ENCODE measurements at places on chromosomes 6 and 20.
A peak's percentile ranks its signal among the peaks of the same experiment; 100 is the strongest.

DNA sequence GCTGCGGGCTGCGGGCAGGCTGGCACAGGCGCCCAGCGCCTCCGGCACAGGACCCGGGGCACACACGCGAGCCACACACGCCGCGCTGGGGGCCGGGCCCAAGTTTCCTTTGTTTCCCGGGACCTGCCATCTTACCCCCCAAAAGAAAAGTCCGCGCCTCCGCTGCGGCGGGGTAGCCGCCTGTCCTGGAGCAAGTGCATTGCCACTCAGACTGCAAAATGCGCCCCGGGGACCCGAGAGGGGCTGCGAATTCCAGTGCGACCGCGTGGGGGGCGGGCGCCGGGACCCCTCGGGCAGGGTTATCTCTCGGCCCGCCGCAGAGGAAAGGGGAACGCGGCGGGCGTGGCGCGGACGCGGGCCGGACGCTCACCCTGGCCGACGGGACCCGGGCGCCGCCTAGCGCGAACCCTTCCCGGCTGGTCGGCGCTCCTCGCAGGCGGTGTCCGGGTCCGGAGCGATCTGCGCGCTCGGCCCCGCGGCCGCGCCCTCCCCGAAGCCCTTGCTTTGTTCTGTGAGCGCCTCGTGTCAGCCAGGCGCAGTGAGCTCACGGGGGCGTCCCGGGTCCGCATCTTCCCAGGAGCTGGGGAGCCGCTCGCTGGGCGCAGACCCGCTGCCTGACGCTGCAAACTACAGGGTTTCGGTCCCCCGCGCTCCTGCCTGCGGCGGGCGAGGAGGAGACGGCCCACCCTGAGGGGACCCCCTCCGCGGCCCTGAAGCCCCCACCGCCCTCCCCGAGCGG, 639 bp upstream of the CD24 start:
- DNase-seq: no peak

DNA sequence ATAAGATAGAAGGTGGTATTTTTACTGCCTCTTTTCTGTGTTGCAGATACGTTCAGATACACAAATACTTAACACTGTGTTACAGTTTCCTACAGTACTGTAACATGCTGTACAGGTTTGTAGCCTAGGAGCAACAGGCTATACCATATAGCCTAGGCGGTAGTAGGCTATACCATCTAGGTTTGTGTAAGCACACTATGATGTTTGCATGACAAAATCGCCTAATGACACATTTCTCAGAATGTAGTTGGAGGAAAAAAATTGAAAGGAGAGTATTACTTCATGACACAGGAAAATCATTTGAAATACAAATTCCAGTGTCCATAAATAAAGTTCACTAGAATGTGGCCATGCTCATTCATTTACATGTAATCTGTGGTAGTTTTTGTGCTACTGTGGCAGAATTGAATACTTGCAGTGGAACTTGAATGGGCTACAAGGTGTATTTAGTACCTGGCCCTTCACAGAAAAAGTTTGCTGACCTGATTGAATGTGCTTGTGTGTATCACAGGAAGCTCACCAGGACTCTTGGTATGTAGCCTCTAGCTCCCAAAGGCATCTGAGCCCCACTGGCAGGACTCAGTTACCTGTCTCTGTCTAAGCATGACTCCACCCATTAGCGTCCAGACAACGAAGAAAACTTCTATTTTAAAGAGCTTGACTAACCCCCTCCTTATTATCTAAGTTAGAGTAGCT, 18.8 kb downstream of the TOP1 start:
- DNase-seq: no peak

DNA sequence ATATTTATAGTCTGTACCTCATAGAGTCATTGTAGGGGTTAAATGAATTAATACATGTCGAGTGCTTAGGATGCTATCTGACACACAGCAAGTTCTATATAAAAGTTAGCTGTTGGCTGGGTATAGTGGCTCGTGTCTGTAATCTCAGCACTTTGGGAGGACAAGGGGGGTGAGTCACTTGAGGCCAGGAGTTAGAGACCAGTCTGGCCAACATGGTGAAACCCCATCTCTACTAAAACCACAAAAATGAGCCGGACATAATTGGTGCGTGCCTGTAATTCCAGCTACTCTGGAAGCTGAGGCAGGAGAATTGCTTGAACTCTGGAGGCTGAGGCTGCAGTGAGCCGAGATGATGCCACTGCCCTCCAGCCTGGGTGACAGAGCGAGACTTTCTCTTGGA, 222.9 kb downstream of the UBE3D start:
- DNase-seq: no peak

DNA sequence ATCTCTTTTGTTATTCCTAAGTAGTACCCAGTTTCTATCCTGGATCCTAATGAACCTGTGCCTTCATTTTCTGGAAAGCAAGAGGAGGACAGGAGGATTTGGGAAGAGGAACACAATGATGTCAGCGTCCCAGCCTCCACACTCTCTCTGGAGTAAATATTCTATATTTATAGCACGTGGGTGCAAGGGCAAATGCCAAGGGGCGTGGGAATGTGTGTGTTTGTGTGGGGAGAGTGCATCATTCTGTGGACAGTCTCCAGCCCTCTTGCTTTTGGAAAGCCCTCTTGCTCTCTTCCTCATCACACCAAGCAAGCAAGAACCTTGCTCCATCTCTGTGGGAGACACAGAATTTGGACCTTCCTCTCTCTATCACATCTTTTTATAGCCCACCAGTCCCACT, 103.2 kb upstream of the EMILIN3 start:
- DNase-seq: no peak

GRCh38 chr6:92582211-92582610, 837.1 kb downstream of the EPHA7 start:
- no peak for DNase-seq

DNA sequence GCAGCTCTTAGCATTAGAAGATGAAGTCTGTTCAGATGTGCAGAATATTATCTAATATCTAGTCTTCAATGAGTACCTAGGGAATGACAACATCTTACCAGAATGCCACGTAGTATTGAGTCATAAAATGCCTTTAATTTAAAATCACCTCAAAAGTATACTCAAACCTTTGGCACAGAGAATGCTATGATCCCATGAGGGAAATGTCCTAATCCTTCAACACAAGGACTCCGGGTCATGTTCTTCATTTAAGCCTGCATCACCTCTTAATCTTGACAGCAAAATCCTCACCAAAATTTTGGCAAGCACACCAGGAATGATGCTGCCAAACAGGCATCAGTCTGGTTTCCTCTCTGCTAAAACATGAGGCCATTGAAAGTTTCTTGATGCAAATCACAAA, 23.6 kb upstream of the MARCKS start:
- no peak for DNase-seq

GRCh38 chr20:1920826-1921225, 25.6 kb downstream of the SIRPA start:
- no peak for DNase-seq

- DNase-seq: peak; percentile 8
Observed at GRCh38 chr20:53146201-53146891, 174.2 kb downstream of the TSHZ2 start.

DNA sequence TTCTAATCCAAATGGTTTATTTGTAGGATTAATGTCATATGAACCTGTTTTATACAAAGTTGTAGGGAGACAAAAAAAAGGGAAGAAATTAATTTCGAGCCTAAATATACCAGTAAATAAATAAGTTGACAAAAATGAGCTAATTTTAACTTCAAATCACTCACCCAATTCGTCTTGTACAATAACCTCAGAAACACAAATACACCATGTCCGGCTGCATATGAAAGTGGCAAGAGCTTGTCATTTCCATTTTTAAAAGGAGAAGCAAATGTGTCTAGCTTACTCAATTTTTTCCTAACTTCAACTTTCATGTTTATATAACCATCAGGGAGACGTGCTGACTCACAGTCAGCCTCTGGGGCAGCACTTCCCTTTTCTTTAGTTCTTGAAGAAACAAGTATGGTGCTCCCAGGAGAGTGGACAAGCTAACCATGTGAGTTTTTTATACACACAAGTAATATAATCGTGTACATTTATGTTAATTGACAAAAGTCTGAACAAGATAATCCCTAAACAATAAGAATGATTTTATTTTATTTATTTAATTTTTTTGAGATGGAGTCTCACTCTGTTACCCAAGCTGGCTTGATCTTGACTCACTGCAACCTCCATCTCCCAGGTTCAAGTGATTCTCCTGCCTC, 55.5 kb upstream of the SGK1 start:
- DNase-seq: no peak

DNA sequence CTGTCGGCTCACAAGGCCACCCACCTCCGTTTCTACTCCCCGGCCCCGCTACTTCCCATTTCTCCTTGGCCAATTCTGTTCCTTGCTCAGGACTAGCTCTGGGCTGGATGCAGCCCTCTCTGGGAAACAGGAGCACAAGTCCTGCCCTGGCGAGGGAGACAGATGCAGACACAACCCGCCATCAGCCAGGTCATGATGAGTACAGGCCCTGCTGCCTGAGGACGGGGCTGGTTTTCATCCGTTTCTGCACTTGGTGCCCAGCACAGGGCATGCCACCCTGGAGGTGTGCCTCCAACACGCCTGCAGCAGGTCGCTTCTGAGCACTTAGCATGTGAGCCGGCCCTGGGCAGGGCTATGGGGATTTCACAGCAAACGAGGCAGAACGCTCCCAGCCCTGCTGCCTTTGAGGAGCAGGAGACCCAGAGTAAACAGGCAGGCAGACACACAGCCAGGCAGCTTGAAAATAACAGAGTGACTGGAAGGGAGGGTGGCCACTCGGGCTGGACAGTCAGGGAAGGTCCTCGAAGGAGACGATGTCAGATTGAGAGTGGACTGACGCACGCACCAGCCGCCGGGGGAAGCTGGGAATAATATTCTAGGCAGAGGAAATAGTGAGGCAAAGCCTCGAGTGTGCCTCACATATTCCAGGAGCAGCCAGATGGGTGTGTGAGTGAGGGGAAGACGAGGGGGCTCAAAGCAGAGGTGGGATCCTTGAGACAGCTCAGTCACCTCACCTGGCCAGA, 21.2 kb upstream of the VSTM2L start:
- DNase-seq: no peak

- no peak for DNase-seq
Observed at GRCh38 chr20:59448196-59448595, 147.8 kb downstream of the EDN3 start.

DNA sequence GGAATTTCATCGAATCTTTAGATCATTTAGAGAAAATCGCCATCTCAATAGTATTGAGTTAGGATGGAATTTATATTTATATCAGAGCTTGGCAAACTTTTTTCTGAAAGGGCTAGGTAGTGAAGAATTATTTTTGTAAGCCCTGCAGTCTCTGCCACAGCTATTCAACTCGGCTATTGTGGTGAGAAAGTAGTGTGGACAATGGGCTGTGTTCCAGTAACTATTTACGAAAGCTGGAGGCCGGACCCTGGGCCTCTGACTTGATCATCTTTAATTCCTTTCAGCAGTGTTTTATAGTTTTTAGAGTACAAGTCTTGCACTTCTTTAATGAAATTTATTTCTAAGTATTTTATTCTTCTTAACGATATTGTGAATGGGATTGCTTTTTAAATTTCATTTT, 201.5 kb downstream of the FARS2 start:
- no peak for DNase-seq

- DNase-seq: no peak
Observed at GRCh38 chr20:38445901-38446425, 10.8 kb upstream of the SNHG17 start.

GRCh38 chr6:99111590-99111989, 163.8 kb upstream of the FBXL4 start:
- no peak for DNase-seq

DNA sequence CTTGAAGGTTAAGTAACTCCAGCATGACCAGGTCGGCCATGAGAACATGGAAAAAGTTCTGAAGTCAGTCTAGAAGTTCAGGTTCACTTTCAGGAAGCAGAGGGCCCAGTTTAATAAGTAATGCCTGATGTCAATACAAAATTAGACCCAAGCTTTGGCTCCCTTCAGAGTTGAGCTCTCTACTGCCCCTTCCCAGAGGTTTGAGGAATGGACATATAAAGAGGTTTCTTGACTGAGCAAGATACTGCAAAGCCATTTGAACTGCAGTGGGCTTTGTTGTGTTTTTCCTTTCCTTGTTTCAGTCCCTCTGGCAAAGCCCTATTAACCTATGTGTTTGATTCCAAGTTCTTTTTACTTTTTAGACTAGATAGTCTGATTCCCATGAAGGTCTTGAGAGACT, 97.8 kb upstream of the PREP start:
- DNase-seq: no peak

DNA sequence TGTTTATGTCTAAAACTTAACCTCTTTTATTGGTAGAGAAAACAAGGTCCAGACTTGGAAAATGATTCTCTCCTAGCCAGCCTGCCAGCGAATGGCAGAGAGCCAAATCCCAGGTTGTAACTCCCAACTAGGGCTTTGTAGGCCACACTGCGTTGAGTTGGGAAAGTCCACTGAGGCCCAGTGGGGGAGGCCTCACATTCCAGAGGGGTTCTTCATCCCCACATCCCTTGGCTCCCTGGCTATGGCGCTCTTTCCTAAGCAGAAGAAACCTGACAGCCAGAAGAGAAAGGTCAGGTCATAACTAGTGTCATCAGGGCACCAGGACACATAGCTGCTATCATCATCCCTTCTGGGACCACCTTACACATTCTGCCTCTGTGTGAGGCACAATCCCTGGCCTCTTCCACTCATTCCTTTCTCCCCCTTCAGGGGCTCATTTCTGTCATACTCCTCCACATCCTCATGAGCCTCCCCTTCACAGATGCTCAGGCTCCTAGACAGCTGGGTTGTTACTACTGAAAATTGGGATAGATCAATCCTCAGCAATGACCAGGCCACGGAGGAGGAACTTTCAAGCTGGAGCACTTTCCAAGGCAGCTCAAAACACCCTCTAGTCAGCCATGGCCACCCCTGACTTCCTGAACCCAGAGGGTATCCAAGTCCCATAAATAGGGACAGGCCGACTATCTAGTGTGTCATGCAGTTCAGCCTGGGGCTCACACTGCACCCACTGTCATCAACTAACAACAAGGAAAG, 48.6 kb downstream of the TCP11 start:
- no peak for DNase-seq

DNA sequence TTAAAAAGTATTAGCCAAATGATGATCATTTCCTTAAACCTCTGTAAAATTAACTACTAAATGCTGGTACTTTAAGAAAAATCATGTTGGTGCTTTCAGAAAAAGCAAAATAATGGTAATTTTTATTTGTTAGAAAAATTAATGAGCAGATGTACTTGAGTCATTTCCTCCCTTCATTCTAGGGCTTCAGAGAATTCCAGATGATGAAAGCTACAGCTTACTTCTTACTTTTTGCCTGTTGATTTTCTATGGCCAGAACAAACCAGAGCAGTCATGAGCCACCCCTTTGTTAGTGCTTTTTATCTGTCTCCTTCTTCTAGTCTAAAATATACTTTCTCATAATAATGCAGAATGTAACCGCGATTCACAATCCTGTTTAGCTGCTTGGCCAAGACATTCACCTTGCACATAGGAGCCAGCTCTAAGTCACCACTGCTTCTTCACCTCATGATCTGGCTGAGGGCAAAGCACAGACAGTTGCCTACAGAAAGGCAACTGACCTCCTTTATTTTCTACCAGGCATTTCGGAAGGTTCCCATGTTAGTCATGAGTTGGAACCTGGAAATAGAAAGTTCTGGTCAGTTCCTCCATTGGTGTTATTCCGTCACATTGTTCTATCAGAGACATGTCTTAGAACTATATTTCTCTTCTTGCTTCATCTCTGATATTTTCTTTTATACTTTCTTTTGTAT, 43.5 kb upstream of the TINAG start:
- no peak for DNase-seq

Data from CD4-positive, alpha-beta memory T cell (primary cell).